ENCODE measurements at places on chromosomes 11 and 22.
A peak's percentile ranks its signal among the peaks of the same experiment; 100 is the strongest.

DNA sequence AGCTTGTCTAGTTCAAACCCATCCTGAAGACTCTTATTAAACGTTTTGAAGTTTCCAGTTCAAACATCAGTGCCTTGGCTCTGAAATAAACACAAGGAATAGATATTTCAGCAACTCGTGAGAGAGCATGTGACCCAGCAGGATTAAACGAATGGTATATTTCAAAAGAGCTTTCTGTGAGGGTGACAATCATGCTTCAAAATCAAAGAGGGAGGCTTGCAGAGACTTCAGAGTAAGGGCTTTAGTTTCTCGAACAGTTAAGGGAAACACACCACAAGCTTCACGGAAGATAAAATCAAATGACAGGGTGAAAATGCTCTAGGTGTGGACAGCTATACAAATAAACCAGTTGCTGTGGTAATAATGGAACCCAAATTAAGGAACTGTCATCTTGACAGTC lies 1.4 kb downstream of the HPS4 start:
- H3K4me3 ChIP-seq: peak overlapping the region; percentile 92
- peak overlapping the region; percentile 69 for H3K27ac ChIP-seq
- no peaks in the 10 kb centered on the region for H3K27me3 ChIP-seq
- no peak for DNase-seq
- peaks cover 79% of the 10 kb centered on the region for H3K4me1 ChIP-seq

GRCh38 chr22:32569956-32570355 lies 95.3 kb downstream of the FBXO7 start:
- H3K27ac ChIP-seq: no peak overlapping the region
- no peaks in the 10 kb centered on the region for H3K4me1 ChIP-seq
- H3K27me3 ChIP-seq: peaks cover 7% of the 10 kb centered on the region
- H3K4me3 ChIP-seq: no peak overlapping the region

DNA sequence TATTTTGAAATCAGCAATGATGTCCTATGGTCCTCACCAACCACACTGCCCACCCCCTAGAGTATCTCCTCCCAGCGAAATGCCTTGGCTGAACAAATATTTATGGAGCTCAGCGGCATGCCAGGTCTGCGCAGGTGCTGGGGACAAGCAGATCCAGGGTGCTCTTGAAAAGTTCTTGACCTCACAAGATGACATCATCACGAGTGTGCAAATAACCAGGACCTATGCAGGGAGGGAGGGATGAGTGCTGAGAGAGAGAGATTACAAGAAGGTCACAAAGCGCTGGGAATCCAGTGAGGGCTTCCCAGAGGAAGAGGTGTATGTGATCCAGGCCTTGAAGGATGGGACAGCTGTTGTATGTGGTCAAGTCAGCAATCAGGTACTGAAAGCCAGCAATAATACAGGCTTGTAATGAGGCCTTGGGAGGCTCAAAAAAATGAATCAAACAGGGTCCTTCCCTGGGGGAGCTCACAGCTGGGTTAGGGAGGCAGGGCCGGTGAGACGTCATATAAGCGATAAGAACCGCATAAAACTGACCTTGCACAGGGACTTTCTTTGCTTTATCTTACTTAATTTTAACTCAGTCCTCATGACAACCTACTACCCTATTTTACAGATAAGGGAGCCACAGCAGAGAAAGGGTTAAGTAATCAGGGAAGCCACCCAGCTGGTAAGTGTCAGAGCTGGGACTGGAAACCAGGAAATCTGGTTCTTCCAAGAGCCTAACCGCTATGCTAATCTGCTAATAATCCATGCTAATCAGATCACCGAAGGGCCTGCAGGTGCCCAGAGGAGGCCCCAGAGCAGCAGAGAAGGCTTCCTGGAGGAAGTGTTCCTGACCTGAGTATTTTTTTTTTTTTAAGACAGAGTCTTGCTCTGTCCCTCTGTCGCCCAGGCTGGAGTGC lies 8.2 kb downstream of the ARRB1 start:
- no peak overlapping the region for H3K4me3 ChIP-seq
- DNase-seq: no peak
- H3K4me1 ChIP-seq: peaks cover 79% of the 10 kb centered on the region
- H3K27me3 ChIP-seq: no peaks in the 10 kb centered on the region

DNA sequence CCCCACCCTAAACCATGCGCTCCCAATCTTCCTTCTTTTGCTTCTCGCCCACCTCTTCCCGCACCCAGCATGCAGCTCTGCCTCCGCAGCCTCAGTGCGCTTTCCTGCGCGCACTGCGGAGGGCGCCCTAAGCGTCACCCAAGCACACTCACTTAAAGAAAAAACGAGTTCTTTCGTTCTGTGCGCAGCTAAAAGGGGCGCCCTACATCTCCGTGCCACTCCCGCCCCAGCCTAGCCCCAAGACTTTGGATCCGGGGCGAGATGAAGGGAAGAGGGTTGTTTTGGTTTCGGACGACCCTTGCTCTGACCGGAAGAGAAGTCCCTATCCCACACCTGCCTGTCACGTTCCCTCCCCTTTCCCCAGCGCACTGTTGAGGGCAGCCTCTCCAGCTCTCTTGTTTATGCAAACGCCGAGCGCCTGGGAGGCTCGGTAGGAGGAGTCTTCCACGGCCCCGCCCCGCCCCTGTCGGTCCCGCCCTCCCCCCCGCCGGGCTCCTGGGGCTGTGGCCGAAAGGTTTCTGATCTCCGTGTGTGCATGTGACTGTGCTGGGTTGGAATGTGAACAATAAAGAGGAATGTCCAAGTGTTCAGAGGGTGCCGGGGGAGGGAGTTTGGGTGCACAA lies 5.3 kb downstream of the VSIG2 start:
- peaks cover 55% of the 10 kb centered on the region for H3K27me3 ChIP-seq
- peak; percentile 86 for DNase-seq
- H3K4me1 ChIP-seq: peaks cover 47% of the 10 kb centered on the region
- H3K36me3 ChIP-seq: no peaks in the 10 kb centered on the region
- H3K4me3 ChIP-seq: peak overlapping the region; percentile 84

- peaks cover 3% of the 10 kb centered on the region for H3K27me3 ChIP-seq
- H3K27ac ChIP-seq: no peak overlapping the region
- H3K4me3 ChIP-seq: no peak overlapping the region
- H3K4me1 ChIP-seq: no peaks in the 10 kb centered on the region
- no peaks in the 10 kb centered on the region for H3K36me3 ChIP-seq
Measured at GRCh38 chr11:17063171-17064002, 14.1 kb downstream of the RPS13 start.

DNA sequence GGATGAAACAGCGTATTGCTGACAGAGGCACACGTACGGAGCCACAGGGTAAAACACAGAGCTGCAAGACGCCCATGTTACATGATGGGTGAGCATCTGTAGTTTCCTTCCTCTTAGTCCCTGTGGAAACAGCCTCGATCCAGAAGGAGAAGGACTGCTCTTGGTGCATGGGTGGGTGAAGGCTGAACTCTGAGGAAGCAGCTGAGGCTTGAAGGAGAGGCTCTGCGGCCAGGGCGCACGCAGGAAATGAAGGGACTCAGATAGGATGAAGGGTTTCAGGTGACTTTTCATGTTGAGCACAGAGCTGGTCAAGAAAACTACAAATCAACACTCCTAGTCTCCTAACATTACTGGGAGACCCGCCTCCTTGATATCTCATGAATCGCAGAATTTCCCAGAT lies 65.7 kb upstream of the ADA2 start:
- no peaks in the 10 kb centered on the region for H3K36me3 ChIP-seq
- peaks cover 31% of the 10 kb centered on the region for H3K27me3 ChIP-seq
- no peak for DNase-seq
- no peak overlapping the region for H3K4me3 ChIP-seq
- H3K27ac ChIP-seq: no peak overlapping the region

DNA sequence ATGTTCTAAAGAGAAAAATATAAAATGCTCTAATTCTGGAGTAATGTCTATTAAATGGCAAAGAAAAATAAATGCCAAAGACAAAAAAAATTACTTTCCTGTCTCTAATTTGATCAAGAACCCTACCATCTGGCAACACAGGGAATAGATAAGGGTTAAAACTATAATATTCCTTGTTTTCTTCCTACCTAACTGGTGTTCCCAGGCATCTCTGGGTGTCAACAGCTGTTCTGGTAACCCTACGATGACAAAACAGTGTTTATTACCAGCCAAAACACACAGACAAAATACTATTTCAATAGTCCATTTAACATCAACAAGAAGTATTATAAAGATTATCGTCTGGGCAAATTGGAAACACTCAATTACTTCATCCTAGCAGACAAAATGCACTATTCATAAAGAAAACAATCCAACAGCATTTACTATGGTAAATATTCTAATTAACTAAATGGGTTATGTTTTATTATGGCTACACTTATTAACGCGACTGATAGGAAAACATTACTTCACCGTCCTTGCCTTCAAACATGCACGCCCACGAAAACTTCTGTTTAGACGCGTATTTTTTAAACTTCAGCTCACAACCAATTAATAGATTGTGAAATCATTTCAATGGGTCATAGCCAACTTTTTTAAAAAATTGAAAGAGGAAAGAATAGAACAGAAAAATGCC lies 50.6 kb downstream of the LGR4 start:
- no peak overlapping the region for H3K4me3 ChIP-seq
- no peaks in the 10 kb centered on the region for H3K27me3 ChIP-seq
- no peak for DNase-seq
- no peak overlapping the region for H3K27ac ChIP-seq
- H3K4me1 ChIP-seq: no peaks in the 10 kb centered on the region
- no peaks in the 10 kb centered on the region for H3K36me3 ChIP-seq

DNA sequence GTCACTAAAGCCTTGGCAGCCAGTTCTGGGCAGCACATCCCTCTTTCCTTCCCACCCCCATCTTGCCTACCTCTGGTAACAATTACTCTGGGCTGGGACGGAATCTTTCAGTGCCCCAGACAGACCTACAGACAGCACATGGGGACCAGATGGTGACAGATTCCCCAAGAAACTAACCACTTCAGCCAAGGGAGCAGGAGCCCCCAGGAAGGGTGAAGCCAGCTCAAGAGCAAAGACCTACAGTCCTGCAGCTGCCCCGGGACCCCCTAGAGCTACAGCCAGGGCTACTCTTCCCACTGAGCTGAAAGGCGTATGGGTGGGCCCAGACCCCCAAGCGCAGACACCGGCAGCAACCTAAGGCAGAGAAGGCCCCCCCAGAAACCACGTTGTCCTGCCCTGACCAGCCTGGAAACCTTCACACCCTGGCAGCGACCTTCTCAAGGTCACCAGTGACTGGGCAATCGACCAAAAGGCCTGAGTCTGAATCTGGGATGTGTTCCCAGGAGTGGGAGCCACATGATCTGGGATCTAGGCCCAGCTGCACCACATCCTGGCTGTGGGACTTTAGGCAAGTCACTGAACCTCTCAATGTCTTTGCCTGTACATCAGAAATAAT lies 65.8 kb downstream of the LRRC32 start:
- H3K27me3 ChIP-seq: peaks cover 33% of the 10 kb centered on the region
- H3K27ac ChIP-seq: no peak overlapping the region
- H3K36me3 ChIP-seq: no peaks in the 10 kb centered on the region

DNA sequence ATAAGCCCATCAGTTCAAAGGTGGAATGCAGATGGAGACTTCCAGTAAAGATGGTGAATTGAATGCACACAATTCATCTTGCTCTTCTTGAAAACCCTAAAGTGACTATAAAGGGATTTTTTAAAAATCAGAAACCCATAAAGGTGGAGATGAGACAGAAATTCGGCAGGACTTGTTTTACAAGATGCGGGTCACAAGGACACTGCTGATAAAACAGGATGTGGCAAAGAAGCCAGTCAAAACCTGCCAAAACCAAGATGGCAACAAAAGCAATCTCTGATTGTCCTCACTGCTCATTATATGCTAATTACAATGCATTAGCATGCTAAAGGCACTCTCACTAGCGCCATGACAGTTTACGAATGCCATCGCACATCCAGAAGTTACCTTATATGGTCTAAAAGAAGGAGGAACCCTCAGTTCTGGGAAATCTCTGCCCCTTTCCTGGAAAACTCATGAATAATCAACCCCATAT lies 137.1 kb downstream of the NECTIN1 start:
- H3K36me3 ChIP-seq: no peaks in the 10 kb centered on the region
- H3K27me3 ChIP-seq: peaks cover 33% of the 10 kb centered on the region
- peaks cover 2% of the 10 kb centered on the region for H3K4me1 ChIP-seq
- no peak overlapping the region for H3K4me3 ChIP-seq
- no peak overlapping the region for H3K27ac ChIP-seq

GRCh38 chr22:36544107-36544620 lies 15.2 kb upstream of the EIF3D start:
- peaks cover 32% of the 10 kb centered on the region for H3K27me3 ChIP-seq
- H3K4me1 ChIP-seq: peaks cover 46% of the 10 kb centered on the region
- no peak for DNase-seq
- no peak overlapping the region for H3K4me3 ChIP-seq

DNA sequence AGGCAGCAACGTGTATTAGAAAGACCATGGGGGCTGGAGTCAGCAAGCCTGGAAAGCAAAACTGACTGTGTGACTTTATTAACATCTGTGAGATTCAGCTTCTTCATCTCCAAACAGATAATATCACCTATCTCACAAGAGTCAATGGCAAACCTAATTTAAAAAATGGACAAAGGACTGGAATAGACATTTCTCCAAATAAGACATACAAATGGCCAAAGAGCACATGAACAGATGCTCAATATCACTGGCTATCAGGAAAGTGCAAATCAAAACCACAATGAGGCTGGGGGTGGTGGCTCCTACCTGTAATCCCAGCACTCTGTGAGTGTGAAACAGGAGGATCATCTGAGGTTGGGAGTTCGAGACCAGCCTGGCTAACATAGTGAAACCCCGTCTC lies 69.6 kb downstream of the CLPB start:
- no peak overlapping the region for H3K27ac ChIP-seq
- no peaks in the 10 kb centered on the region for H3K36me3 ChIP-seq
- no peaks in the 10 kb centered on the region for H3K4me1 ChIP-seq
- no peak for DNase-seq

GRCh38 chr22:42280140-42280539 lies 9.7 kb upstream of the TCF20 start:
- no peak for DNase-seq
- H3K4me1 ChIP-seq: peaks cover 21% of the 10 kb centered on the region
- H3K36me3 ChIP-seq: no peaks in the 10 kb centered on the region
- H3K27me3 ChIP-seq: peaks cover 52% of the 10 kb centered on the region

GRCh38 chr22:40387746-40388145 lies 17.4 kb downstream of the SGSM3 start:
- no peak overlapping the region for H3K27ac ChIP-seq
- no peak overlapping the region for H3K4me3 ChIP-seq
- DNase-seq: no peak
- peaks cover 52% of the 10 kb centered on the region for H3K4me1 ChIP-seq
- no peaks in the 10 kb centered on the region for H3K27me3 ChIP-seq

DNA sequence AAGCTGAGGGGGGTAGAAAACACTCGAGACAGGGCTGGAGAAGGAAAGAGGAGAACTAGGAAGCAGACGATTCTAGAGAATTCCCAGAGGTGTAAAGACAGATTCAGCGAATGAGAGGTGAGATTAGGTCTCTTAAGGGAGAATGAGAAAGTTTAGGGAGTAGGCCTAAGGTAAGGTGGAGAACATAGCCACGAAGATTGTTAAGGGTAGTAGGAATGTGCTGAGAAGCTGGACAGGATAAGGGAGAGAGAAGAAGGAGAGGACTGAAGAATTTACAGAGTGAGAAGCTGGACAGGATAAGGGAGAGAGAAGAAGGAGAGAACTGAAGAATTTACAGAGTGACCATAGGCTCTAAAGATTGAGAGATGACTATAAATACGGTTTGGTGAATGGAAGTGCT lies 908 bp downstream of the PPME1 start:
- peaks cover 9% of the 10 kb centered on the region for H3K36me3 ChIP-seq
- H3K27ac ChIP-seq: no peak overlapping the region
- no peak for DNase-seq
- H3K27me3 ChIP-seq: no peaks in the 10 kb centered on the region
- H3K4me3 ChIP-seq: no peak overlapping the region
